Ureter (tissue), 1 donor: ENCODE measurements at places on chromosomes 7 and 10. TPM values are rescaled to one million over a fixed set of nuclear protein-coding genes. Genes with fewer than 3 reads are reported as not detected.
A peak's percentile ranks its signal among the peaks of the same experiment; 100 is the strongest.

DPP6 gene
- not detected for total RNA-seq

GPR15LG gene
- 29.2 TPM for total RNA-seq

DNA sequence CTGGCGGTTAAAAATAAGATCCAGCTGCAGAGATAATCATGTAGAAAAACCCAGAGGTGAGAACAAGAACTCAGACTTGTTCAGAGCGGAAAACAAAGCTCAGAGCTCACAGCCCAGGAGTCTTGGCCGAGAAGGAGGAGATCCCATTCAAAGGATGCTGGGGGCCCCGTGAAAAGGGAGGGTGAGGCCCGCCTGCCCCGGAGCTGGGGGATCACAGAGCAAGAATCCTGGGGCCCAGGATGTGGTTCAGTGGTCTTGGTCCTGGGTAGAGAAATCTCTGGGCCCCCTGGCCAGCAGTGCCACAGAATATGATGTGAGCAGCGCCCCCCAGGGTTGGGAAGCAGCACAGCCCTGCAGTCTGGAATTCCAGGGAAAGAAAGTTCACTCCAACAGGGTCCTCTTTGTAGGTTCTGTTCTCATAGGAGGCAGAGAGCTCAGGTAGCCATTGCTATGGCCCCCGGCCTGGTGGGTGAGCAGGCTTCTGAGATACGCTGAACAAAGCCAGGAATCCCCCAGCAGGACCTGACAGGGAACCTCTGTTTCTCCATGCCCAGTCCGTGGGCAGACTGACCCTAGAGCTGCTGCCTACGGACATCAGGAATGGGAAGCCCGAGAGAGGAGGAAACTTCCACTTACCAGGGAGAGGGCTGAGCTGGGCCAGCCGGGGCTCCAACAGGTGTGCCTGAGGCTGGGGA is 77.7 kb upstream of the GNA12 start:
- no peak for DNase-seq

- peak; percentile 34 for DNase-seq
Measured at GRCh38 chr10:69960606-69960987, 92.0 kb upstream of the MACROH2A2 start.

SPDYE5 gene
- total RNA-seq = 0.39 TPM

- DNase-seq = no peak
Measured at GRCh38 chr10:132450466-132450824, 53.4 kb downstream of the PWWP2B start.

DNA sequence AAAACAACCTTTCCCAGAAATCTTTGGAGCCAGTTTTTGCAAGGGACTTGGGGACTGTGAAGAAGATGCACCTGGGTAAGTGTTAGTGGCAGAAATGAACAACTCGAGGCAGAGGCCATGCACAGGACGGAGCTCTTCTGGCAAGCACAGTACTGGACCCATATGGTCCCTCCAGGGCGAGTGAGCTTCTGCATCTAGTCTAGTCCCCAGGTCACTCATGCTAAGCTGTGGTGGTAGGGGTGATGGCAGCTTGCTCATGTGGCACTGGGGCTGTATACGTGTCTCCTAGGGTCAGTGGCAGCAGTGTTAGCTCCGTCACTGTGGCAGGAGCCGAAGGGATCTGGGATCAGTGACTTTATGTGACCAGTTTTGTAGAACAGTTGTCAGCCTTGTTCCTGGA is 9.3 kb upstream of the LRRC61 start:
- no peak for DNase-seq

AKR1C3 gene
- total RNA-seq = 166 TPM

GJD4 gene
- not detected for total RNA-seq

DNA sequence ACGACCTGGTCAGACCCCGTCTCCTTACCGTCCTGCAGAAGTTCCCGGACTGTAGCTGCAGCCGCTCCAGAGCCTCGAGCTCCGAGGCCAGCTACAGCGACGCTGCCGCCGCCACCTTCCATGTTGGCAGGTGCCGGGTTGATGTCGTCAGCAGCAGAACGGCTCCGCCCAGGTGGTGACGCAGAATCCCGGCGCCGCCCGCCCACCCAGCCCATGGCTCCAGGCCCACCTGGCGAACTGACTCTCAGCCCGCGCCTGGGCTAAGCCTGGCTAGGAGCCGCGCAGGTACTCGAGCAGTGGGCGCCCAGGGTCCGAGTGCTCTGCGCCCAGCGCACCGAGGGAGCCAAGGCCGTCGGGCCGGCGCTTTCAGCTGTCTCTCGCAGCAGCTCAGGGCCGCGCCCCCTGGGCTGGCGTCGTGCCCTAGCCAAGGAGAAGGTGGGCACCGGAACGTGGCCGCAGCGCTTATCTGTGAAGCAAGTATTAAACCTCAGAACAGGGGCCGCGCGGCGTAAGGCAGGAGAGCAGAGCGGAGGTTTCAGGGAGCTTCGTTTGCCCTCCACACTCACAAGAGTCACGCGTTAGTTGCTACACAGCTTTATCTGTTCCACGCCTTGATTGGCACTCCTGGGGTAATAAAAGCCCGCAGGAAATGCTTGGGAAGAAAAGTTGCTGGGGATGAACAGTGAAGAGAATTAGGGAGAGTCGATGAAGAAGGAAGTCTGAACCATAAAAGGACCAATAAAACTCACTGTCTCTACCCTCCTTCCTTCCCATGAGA is at the start of the genes COG5 and DUS4L:
COG5 (minus strand) TSS at position 146 of the 778 bp plus-strand sequence; CDS start at position 122, 24 bp downstream.
DUS4L (plus strand) TSS at position 197 of the 778 bp plus-strand sequence. CDS start 3,100 bp downstream, outside the sequence.
- DNase-seq = peak; percentile 85

DNA sequence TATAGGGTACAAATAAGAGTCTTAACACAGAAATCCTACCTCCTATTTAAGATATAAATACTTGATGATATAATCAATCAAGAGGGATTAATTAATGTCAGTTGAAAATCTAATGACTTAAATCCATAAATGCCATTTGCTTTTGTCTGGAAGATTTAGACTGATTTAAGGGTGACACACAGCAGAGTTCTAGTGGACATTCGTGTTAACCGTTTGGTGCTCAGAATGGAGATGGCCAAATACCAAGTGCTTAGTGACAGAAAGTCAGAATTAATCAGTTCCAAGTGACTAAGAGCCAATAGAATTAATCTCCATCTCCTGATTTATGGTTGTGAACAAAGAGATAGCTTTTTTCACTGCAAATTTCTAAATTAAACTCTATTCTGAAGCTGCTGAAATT is 36.2 kb downstream of the NAMPT start:
- DNase-seq = no peak

- peak; percentile 63 for DNase-seq
Measured at GRCh38 chr7:105621617-105622016, 40.3 kb upstream of the EFCAB10 start.

RAB18 gene
- total RNA-seq = 99.3 TPM

- no peak for DNase-seq
Measured at GRCh38 chr10:18504161-18504560, 147.2 kb downstream of the NSUN6 start.

DNA sequence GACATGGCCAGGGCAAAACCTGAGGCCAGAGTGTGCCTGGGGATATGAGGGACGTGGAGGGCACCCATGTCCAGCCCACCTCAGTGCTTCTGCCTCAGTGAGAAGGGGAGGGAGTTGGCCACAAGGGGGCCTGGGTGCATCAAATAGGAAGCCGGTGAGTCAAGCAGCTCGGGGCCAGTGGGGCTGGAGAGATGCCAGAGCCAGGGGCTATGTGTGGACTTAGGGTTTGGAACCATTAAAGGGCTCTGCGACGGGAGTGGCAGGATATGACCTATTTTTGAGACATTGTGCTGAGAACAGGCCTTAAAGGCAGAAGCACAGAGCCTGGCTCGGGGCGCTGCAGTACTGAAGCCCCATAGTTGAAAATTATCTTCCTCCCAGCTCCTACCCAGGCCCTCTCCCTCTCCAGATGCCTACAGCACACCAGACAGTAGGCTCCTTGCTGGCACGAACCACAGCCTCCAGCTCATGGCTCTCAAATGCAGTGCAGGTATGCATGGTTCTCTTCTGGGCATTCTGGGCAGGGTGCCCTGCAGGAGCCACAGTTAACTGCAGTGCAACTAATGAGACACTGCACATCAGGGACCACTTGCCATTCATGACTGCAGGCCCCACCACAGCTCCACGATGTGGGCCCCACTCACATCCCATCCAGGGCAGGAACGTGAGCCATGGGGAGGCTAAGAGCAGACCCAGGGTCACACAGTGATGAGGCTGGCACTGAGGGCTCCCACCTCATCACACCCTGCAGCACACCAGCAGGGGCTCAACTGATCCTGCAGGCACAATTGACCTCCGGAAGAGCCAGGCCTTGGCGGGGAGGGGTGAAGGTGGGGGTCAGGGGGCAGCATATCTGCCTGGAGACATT is 7.2 kb upstream of the PGAM2 start:
- peak; percentile 80 for DNase-seq

- DNase-seq = no peak
Measured at GRCh38 chr10:80472234-80473095, 18.4 kb downstream of the TSPAN14 start.

DNA sequence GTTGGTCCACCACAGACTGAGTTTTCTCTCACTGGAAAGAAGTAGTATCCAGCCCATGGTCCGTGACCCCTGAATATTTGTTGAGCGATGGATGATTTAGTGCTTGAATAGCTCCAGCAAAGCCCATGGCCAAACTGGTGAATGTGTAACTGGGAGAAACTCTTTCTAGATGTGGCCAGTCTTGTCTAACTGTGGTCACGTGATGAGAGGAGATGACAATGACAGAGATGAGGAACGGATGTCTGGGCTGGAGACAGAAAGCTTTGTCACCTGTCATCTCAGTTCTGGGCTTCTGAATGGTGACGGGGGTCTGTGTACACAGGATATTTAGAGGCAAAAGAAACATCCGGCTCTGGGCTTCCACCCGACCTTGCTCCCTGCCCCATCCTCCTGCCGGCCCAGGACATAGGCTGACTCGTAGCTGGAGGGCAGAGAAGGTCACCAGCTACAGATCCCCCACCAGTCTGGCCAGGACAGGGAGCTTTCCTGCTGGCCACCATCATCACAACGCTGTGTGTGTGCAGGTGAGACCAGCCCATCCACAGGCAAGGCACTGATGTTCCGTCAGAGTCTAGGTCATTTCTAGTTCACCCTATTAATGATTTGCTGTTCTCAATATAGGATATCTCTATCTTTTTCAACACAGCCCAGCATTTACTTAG is 152.5 kb upstream of the TNS3 start:
- no peak for DNase-seq

MDFIC gene
- 35.3 TPM for total RNA-seq

NSMCE4A gene
- total RNA-seq = 73.7 TPM

GDF2 gene
- total RNA-seq = not detected
